CD4-positive, alpha-beta T cell treated with Interleukin-15 for 4 hours (primary cell): ENCODE measurements at places on chromosomes 6 and 20.

DNA sequence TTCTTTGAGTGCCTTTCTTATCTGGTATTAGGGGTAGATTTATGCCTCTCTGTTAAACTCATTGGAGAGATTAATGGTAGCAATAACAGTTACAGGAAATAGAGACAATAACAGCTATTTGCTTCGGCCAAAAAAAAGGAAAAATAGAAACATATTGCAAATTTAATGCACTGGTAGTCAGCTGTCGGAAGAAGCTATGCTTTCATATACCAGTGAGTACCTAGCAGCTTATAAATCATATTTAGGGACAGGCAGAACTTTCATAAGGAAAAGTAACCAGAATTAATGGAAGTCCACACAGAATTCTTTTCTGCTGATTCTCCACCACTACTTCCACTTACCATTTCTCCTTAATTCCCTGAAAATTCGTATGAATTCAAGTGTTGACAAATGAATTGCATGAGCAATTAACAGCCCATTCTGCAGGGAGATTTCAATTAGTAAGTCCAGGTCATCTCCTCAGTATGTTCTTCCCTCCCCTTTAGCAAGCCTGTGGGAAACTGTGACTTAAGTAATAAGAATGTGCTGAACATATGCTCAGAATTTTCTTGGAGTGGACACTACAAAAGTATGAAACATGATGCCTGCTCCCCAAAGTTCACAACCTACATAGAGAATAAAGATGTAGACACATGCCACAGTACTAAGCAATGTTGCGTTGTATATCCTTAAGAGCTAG is 196.7 kb upstream of the KCNQ5 start:
- no peak for DNase-seq

DNA sequence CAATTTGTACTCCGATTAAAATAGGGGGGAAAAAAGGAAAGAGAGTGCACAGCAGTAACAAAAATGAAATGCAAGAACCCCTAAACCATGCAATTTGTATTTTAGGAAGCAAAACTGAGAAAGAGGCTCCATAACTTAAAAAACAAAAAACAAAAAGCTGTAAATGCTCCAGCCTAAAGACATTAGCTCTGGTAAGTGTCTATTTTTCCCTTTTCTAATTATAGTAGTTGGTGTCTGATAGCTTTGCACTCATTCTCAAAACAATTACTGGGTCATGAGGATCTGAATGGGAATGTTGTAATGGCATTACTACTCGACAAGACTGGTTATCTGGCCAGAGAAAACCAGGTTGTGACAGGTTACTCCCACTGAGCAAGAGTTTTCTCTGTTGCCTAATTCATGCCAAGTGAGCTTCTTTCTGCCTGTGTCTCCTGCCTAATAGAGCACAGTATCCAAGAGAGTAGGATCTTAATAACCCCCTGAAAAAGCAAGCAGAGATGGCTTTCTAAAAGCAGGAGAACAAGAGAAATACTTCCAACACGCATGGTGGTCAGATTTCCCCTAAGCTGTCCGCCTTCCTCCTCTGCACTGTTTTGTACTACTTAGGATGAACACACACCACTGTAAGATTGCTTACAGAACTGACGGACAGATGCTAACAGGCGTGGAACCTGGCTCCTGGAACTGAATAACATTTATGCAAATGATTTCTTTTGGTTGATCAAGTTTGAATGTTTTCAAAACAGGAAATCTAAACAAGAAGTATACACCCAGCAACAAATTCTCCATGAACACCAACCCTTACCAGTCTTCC is 86.4 kb downstream of the FKBP5 start:
- DNase-seq, result peak; percentile 29

GRCh38 chr6:122428781-122429180 is 29.3 kb downstream of the HSF2 start:
- DNase-seq, result no peak

DNA sequence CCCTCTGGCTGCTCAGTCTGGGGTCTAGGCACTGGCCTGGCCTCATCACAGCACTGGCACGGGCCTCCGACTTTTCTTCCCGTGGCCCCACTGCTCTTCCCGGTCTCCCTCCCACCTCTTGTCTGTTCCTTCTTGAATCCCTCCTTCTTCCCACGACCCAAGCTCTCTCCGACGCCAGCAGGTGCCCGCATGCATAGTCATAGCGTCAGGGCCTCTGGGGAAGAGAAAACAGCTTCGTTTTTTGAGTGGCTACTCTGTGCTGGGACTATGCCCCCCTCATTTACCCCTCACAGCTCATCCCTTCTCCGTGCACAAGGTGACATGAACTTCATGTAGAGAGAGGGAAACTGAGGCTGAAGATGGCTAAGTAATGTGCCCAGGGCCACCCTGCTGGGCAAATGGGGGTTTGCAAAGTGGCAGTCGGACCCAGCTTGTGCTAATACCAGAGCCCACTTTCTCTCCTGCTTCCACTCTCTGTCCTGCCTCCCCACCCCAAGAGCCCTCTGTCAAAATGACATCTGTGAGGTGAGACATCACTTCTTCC is 59.2 kb downstream of the SYNJ2 start:
- no peak for DNase-seq

DNA sequence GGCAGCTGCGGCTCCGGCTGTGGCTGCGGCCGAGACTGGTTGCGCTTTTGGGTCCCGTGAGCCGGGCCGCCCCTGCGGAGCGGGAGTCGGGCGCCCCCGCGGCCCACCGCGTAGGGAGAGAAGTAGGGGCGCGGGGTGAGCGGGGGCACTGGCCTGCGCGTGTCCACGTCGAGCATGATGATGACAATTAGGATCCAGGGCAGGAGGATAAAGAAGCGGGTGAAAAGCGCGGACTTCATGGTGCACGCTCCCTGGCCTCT is 739 bp downstream of the B3GAT2 start:
- no peak for DNase-seq

DNA sequence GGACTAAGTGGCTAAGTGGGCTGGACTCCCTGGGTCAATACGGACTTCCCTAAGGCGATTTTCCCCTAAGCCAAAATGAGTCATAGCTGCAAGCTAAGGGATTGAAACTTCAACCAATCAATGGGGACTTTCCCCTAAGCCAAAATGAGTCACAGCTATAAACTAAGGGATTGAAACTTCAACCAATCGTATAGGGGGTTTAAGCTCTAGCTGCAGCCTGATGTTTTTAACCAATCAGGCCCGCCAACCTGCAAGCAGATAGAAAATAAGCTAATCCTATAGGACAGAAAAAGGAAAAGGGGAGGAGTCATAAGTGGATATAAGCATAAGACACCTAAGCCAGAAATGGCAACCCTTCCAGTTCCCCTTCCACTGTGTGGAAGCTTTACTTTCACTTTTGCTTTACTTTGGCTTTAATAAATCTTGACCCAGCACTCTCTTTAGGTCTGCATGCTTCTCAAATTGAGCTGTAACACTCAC is 655.0 kb upstream of the HS3ST5 start:
- no peak for DNase-seq

DNA sequence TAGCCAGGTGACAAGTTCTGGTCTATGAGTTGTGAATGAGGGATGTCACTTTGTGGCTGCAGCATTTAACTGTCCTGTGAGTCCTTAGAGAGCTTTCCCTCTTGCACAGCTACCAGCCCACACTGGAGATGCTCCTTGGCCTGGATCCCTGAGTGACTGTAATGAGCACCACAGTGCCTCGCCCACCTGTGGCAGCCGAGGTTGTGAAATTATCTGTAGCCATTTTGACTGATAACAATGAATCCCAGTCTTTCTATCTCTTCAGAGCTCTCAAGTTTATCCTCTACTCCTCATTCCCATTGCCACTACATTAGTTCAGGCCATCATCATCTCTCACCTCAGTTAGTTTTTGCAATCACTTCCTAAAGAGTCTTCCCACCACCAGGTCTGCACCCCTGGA is 41.3 kb upstream of the BEND3 start:
- no peak for DNase-seq

GRCh38 chr6:138509371-138509770 is 10.1 kb upstream of the NHSL1 start:
- peak; percentile 69 for DNase-seq

GRCh38 chr6:160583794-160584193 is 80.3 kb downstream of the LPA start:
- no peak for DNase-seq

DNA sequence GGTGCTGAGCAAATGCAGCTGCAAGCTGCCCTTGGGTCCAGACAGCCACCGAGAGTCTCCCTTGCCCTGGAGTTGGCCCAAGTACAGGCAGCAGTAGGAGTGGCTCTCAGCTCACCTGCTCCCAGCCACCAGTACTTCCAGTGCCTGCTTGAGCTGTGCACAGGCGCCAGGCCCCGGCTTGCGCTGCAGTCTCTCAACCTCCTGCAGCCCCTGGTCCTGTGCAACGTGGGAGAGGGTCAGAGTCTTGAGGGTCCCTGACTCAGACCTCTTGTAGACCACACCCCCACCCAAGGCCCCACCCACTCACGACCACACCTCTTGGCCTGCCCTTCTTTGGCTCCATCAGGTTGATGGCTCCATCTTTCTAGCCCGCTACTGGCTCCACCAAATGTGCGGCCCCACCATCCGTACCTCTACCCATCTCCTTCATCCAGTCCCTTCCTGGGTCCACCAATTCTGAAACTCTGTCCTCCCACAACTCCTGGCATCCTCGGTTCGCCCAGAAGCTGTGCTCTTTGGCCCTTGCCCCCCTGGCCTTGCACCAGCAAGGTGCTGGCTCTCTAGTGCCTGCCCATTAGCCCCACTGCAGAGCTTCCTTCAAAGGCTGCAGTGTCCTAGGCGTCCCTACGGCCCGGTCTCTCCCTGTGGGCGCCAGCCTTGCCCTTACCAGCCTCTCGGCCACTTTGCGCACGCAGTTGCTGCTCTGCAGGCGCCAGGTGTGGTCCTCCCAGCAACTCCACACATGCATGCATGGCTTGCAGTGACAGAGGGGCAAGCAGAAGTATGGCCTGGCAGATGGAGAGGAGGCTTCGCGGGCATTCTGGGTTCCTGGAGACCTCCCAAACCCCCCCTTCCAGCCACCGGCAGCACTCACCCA is 16.5 kb upstream of the SPAG4 start:
- DNase-seq, result no peak

DNA sequence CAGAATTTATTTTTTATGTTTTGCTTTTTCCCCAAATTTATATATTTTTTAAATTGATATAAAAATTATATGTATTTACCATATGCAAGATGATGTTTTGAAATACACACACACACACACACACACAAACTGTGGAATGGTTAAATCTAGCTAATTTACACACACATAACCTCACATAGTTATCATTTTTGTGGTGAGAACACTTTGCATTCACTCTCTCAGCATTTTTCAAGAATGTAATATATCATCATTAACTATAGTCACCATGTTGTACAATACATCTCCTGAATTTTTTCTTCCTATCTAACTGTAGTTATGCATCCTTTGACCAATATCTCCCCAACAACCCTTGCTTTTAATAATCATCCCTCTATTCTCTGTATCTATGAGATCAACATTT is 52.2 kb downstream of the GFRAL start:
- DNase-seq, result no peak

DNA sequence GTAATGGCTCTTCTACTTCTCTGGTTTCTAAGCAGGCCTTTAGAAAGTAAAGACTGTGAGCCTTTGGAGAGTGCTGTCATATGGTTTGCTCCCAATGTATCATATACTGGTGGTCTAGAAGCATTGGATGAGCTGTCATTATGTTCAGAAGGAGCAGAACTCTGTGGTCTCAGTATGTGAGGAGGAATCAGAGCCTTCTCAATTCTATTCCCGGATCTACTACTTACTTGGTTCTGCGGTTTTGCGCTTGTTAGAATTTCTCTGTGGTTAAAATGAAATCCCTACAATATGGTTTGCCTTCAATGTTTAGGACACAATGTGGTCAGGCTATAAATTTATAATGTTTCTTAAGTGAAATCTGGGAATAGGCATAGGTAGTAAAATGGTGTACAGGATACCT is 64.6 kb downstream of the RWDD2A start:
- no peak for DNase-seq

- no peak for DNase-seq
Measured at GRCh38 chr20:23753589-23753988, 2.9 kb upstream of the CST1 start.

GRCh38 chr6:134553936-134554335 is 236.0 kb upstream of the SGK1 start:
- no peak for DNase-seq

DNA sequence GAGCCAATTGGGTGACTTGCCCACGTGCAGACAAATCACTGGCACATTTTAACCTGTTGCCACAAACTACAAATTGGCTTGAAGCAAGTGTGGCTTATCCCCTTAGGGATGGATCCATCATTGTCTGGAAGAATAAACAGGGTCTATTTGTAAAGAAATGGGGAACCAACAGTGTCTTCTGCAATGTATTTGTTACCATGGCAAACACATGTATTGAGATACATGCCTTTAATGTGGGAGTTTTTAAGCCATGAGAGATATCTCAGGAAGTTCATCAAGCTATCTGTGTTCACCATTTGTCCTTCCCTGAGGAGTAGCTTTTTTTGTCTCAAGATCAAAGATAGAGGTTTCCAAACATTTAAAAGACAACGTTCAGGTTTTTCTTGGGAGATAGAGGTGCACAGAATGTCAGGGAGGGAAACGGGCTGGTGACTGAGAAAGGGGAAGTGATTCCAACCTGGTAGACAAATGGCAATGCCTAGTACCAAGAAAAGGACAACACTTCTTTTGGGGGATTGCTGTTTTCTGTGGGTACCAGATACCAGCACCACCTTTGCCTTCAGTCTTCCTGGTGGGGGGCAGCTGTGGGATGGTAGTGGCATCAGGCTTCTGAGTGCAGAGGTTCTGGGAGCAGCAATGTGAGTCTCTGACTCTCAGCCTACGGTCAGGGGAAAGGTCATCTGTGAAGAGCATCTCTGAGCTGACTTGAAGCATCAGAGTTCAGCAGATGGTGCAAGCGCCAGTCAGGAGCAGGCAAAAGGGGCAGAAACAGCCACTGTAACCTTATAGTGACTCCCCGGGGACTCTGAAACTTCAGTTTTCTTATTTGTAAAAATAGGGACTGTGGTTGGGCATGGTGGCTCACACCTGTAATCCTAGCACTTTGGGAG is 20.1 kb upstream of the BCAS1 start:
- DNase-seq, result no peak

GRCh38 chr6:33865478-33866077 is 61.8 kb upstream of the MLN start:
- no peak for DNase-seq

GRCh38 chr20:2914160-2914559 is 40.9 kb downstream of the PTPRA start:
- no peak for DNase-seq

DNA sequence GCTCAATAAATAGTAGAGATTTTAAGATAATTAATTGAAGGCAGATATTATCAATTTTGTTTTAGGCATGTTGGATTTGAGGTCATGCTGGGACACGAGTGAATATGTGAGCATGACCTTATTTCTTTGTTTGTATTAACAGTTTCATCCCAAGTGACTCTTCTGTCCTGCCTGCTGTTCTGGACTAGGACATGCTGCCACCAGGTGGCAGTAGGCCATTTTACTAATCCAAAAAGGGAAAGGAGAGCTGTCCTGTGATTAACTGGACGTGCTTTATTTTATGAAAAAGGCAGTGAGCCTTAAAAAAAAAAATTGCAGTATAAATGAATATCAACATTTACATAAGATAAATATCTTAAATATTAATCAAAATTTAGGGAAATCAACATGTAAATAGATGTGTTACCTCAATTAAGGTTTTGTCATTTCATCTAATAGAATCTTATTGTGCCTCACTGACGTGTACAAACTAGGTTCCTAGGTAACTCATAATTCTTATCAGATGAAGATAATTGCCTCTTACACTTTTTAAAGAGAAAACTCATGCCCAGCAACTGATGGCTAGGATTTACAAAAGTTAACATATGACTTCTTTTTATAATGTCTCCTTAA is 49.8 kb downstream of the FRK start:
- peak; percentile 48 for DNase-seq
